ENCODE measurements at places on chromosomes 1 and 21.

GRCh38 chr1:174988539-174988938, 11.2 kb upstream of the CACYBP start:
- DNase-seq: no peak

DNA sequence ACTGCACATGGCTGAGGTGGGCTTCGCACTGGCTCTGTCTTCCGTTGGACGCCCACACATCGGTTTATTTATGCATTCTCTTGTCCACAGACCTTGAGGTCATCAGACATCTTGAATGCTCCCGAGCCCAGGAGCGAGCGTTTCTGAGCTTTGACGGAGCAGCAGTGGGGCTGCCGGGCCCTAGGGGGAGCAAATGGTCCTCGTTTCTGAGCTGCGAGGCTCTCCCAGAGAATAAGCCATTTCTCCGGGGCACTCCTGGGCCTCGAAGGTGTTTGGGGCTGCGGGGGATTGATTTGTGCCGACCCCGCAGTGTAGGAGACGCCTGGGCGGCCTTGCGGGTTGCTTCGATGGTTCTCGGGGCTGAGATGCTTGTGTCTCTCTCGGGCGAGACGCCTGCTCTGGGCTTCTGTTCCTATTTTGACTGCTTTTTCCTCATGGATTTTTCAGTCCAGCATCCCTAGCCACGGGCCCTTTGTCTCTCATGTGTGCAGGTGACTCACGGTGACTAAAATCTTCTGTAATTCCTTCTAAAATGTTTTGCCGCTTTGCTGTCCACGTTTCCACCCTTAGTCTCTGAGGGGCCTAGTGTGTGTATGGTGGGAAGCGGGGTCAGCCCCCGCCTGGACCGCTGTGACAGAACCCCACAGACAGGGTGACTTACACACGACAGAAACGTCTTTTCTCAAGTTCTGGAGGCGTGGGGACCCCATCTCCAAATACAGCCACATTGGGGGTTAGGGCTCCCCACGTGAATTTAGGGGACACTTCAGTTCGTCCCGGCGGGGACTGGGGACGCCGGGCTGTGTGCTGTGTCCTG, 62.1 kb downstream of the FAAP20 start:
- no peak for DNase-seq

DNA sequence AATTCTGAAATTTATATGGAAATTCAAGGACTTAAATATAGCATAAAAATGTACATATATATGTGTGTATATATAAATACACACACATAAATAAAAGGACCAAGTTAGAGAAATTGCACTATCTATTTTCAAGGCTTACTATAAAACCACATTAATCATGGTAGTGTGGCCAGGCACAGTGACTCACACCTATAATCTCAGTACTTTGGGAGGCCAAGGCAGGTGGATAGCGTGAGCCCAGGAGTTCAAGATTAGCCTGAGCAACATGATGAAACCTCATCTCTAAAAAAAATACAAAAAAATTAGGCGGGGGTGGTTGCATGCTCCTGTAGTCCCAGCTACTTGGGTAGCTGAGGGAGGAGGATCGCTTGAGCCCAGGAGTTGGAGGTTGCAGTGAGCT, 171.4 kb upstream of the GORAB start:
- no peak for DNase-seq

GRCh38 chr1:155526356-155526755, 36.2 kb downstream of the ASH1L start:
- no peak for DNase-seq

- no peak for DNase-seq
Observed at GRCh38 chr1:30198451-30198760, 525.0 kb downstream of the MATN1 start.

DNA sequence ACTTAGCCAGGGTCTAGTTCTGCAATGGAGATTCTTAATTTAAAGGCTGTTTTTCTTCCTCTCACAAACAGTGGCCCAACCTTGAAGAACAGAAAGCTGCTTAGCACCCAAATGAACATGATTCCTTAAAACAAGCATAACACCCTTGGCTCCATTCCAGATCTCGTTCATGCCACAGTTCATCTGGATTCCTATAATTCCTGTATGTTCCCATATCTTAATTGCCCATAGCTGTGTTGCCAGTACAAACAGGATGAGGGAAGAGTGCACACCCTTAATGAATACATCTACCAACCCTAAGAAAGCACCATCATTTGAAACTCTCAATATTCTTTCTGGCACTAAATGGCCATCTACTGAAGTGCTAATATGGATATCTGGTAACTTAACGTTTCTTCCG, 45.5 kb downstream of the TGFB2 start:
- no peak for DNase-seq

- no peak for DNase-seq
Observed at GRCh38 chr1:167698313-167698712, 23.5 kb upstream of the MPZL1 start.

DNA sequence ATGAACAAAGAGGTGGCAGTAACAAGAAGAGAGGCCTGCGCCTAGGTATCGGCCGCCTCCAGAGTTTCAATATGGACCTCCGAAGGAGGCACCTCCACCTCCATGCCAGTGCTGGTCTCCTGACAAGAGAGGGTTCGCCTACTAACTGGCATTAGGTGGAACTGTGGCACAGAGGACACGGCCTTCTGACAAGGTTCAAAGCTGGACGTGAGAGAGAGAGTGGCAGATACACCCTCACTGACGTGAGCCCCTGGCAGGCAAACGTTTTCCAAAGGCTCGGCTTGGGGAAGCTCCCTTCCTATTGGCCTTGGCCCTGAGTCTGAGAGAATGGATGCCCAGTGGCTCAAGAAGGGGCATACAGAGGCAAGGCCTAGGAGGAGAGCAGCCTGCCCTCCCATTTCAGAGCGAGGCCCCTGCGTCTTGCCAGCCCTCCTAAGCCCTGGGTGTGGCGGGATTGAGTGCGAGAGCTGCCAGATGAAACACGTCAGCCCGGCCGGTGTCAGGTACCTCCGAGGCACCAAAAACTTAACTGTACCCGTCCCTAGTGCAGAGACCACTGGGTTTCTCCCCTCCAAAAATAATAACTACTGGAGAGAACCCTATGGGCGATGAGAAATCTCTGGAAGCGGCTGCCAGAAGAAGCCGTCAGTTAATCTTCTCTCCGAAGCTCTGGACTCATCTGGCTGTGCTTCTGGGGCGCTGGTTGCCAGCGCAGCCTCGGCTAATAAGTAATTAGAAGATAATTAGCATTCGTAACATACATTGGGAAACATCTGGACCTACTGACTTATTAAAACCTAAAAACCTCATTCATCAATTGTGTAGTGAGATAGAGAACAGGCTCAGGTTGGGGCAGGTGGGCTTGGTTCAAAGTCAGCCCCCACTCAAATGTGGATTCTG, 283.6 kb downstream of the NPHP4 start:
- no peak for DNase-seq

DNA sequence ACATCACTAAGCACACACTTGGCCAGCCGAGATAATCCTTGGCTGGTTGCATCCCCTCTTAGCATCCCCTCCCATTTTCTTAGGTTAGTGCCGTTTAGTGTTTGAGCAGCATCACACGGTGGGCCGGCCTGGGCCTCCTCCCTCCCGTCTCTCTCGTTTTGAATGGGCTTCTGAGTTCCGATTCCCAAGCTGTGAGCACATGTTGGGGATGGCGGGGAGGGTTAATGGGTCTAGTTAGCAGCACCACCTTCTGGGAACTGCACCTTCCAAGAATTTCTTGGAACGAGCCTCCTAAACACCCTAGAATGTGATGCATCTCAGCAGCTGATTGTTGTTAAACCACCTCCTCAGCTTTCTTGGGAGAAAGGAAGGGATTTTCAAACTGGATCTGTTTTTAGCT, 73.3 kb downstream of the CNIH3 start:
- no peak for DNase-seq
